ENCODE measurements at places on chromosomes 5 and 9.

DNA sequence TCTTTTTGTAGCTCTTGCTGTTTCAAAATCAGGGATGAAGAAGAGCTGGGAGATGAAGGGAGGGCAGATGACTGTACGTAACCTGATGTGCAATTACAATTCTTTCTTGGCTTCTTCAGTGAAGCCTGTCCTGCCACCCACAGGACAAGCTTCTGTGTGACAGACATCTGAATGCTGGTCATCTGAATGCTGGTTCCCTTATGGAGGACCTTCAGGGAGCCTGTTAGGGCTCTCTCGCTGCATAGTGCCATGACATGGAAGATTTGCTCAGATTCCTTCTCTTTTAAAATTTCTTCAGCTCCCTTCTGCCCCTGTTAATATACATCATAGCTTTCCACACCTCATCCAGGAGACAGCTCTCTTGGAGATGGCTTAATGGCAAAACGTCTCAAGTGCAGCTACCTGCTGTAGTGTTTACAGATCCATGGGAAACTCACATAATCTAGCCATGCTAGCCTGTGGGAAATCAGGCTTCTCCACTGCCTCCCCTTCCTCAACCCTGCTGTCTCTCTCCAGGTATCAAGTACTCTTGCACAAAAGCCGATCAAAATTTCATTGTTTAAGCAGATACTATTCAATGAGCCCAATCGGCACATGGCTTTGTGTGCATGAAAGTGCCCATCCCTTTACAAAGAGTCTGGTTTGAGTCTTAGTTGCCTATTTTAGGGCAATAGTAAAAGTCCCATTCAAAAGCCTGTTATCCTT is 134.6 kb downstream of the RAB3C start:
- DNase-seq, result no peak

- DNase-seq, result no peak
Measured at GRCh38 chr9:80383331-80383730, 811.6 kb downstream of the TLE4 start.

DNA sequence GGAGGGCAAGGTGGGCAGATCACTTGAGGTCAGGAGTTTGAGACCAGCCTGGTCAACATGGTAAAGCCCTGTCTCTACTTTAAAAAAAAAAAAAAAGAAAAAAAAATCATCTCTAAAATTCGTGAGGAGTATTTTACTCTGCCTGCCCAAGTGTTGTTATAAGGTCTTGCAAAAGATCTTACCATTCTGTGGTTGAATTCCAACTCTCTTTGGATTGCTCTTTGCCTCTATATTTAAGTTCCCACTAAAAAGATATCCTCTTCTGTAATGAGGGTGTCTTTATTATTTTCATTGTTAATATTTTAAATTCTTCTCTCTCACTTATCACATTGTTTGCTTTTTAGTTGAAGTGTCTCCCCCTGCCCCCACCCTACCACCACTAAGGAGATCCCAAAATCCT is 33.4 kb downstream of the CREBRF start:
- no peak for DNase-seq

GRCh38 chr9:19380826-19381075 is 715 bp upstream of the RPS6 start:
- DNase-seq, result no peak

- no peak for DNase-seq
Measured at GRCh38 chr9:136447173-136447778, 7.6 kb upstream of the INPP5E start.

- no peak for DNase-seq
Measured at GRCh38 chr5:9408964-9409363, 136.9 kb downstream of the SEMA5A start.

GRCh38 chr9:105173306-105173705 is 71.1 kb upstream of the SLC44A1 start:
- no peak for DNase-seq

DNA sequence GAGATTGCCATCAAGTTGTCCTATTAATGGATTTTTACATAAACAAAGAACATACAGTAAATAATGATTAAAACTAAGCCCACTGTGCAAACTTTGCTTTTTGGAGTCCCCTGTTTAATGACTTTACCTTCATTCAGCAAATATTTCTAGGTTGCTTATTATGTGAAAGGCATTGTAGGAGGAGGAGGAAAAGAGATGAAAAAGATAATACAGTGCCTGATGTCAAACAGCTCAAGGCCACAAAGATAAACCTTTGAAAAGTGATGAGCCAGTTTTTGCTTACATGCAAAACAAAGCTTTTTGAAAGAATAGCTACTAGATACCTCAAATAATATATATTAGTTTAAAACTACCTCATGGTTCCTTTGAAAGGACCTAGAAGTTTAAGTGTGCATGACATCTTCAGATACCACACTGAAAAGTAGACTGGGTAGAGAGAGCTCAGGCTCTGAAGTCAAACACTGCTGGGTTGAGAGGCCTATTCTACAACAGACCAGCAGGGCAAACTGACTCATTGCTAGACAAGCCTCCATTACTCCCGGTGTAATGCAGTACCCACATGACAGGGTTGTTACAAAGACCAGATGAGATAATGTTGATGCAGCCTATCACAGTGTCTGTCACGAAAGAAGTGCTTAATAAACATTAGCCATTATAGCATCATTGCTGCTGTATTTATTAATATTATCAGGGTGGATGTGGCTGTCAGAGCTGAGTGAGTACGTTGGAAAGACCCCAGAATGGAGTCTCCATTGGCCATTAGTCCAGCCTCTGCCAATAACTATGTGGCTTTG is 11.8 kb downstream of the DEPDC1B start:
- DNase-seq, result no peak

DNA sequence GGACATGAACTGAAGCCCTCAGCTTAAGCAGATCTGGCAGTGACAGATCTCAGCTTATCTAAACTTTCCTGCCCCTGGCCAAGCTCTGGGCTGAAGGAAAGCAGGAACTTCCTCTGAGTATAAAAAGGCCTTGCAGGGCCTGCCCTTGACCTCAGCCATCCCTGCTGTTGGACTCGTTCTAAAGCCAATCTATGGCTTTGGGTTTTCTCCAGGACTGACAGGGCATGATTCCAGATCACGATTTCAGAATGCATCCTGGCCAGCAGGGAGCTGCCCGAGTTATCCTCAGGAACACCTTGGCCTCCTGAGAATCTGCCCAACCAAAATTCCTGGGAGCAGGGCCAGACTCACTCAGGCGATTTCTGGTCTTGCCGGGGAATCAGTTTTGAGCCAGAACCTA is 502.7 kb downstream of the TLE4 start:
- no peak for DNase-seq

DNA sequence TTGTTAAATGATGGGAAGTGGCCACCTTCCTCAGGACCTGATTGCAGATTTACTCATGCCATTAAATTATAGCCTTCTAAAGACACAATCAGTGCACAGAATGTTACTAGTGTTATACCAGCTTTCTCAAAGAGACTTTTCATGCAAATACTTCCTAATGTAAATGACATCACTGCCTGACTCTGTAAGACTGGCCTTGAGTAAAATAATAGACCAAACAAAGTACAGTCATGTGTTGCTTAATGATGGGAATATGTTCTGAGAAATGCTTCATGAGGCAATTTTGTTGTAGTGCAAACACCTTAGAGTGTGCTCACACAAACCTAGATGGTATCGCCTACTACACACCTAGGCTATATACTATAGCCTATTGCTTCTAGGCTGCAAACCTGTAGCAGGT is 17.0 kb upstream of the C1QTNF3 start:
- no peak for DNase-seq

- no peak for DNase-seq
Measured at GRCh38 chr5:17928581-17928981, 294.3 kb downstream of the TAF11L14 start.
